ENCODE measurements at places on chromosomes 1 and 21.
A peak's percentile ranks its signal among the peaks of the same experiment; 100 is the strongest.

- no peak for DNase-seq
These were observed 1.9 kb upstream of the DYRK1A start for GRCh38 chr21:37364722-37365121.

GRCh38 chr1:7555391-7556185 lies 215.5 kb upstream of the VAMP3 start:
- no peak for DNase-seq

GRCh38 chr1:5981009-5981380 lies 11.2 kb downstream of the NPHP4 start:
- DNase-seq = no peak

DNA sequence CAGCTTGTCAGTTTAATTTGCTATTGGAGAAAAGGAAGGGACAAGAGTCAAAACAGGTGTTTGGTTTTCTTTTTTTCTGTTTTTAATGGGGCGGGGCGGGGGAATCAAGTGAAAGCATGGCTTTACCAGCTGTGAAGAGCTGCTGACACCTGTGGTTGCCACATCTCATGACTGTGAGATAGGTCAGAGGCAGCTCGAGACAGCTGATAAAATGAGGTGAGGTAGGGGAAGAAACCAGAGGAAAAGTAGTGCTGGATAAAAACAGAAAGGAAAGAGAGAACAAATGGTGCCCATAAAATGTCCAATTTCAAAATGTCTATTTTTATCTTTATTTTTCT lies 272.3 kb downstream of the NEGR1 start:
- no peak for DNase-seq

DNA sequence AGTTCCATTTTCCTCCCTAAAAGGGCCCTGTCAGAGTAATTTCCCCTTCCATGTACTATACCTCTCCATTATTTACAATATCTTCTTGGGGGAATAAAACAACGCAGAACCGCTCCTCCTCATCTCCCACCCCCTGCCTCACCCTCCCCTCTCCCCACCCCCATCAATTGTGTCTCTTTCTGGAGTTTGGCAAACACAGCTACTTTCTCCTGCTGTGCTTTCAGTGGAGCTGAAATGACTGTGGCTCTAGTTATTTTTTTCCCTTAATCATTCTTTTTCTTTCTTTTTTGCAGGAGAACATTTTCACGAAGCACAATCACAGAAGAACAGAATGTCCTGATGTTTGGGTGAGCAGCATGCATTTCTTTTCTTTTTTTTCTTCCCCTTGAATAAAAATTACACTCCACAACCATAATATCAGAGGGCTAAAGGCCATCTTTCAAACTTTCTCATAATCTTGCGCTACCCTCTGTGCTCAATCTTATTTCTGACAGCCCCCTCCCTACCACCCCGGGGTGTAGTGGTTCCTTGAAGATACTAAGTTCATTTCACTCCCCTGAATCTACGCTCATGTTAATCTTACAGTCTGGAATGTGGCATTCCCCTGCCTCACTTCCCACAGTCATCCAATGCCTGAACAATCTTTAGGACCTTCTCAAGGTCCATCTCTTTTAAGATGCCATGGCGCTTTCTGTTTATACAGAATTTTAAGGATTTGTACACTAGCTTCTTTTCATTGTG lies 8.8 kb upstream of the PLXNA2 start:
- no peak for DNase-seq

DNA sequence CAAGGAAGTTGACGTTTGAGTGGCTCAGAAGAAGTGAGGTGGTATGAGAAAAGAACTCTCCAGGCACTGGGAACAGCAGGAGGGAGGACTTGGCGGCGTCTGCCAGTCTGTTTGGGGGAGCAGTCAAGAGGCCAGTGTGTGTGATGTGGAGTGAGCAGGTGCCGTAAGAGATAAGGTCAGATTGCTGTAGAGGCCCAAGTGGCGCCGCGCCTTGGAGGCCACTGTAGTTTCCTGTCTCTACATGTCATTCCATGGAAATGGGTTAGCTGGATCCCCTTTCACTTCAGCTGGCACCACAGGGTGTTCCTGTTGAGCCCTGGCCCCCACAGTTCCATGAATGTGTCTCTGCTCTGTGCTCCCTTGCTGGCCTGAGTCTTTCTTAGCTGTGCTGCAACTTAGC lies 35.5 kb upstream of the PTPRF start:
- no peak for DNase-seq

- no peak for DNase-seq
These were observed 119.0 kb upstream of the ADGRL2 start for GRCh38 chr1:81681601-81682266.

- DNase-seq = no peak
These were observed 144.8 kb downstream of the ETS2 start for GRCh38 chr21:38950435-38951094.

DNA sequence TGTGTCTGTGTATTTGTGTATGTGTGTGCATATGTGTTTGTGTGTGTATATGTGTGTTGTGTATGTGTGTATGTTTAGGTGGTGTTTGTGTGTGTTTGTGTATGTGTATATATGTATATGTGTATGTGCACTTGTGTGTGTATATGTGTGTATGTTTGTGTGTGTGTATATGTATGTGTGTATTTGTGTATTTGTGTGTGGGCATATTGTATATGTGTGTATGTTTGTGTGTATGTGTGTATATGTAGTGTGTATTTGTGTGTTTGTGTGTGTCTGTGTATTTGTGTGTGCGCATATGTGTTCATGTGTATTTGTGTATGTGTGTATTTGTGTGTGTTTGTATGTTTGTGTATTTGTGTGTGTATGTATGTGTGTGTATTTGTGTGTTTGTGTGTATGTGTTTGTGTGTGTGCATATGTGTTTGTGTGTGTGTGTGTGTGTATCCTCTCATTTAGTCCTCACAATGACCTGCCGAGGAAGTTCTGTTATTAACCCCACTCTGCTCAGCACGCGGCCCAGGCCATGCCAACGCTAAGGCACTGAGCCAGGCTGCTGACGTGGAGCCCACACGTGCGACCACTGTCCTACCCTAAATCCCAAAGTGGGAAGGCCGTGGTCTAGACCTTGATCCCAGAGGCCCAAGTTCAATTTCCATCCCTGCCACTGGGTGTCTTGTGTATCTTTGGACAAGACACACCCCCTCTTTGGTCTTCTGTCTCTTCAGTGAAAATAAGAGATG lies 43.2 kb upstream of the TMEM51 start:
- no peak for DNase-seq

DNA sequence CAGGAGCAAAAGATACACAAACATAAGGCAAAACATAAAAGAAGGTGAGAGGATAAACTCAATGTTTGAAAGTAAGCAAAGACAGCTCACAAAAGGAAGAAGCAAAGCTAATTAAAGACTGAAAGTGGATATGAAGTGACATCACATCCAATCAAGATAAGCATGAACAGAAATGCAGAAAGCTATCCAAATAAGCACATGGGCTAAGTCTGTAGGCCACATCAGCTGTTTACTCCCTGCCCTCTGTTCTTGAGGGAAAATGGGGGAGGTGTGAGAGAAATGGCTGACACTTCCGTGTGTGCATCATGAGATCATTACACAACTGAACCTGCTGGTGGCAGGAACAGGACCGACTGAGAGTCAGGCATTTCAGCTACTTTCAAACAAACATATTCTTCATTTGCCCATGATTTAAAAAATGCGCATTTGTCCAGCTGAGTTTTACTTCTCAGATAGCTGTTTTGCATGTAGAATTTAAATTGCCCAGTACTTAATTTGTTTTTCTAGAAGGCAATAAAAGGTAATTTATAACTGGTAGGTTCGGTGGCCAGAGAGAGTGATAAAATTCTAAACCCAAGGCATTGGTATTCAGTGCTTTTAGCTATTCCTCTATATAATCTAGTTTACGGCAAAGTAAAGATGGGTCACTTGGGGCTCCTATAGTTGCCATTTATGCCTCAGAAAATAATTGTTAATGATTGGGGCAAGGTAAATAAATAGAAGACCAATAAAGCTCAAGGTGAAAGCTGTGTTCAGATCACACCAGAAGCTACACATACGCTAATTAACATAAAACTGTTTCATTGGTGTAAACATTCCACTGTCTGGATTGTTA lies 27.2 kb upstream of the MAN1A2 start:
- DNase-seq = no peak

DNA sequence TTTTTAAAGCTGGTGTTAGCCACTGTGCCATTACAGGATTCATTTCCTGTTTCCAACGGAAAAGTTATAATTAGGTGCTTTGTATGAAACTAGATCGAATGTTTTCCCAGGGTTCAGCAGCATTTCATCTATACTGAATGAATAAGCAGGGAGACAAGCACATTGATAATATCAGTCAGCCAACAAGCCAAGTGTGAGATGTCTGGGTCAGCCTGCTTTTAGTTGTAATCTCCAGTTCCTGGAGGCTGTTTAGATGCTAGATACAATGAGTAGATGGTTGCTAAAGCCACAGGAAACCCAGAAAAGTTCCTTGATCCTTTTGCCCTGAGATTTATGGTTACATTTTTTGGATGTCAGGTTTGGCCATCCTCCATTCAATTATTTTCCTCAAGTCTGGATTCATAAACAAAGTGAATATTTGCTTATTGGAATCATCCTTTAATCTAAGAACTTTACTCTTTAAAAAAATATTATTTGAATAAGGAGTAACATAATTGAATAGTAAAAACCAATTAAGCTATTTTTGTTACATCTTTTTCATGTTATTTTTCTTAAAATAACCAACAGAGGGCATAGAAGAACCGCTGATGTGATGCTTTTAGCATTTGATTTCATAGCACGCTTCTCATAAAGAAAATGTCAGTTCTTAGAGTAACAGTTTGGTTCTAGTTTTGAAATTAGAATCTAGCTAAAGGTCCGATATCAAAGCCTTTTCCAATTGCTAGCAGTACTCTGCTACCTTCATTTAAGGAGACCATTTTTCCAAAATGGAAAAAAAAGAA lies 76.6 kb downstream of the HSPA13 start:
- DNase-seq = peak; percentile 53

GRCh38 chr1:188432427-188432826 lies 1603.7 kb downstream of the PLA2G4A start:
- no peak for DNase-seq
